ENCODE measurements at places on chromosomes 4 and X. TPM values are rescaled to one million over a fixed set of nuclear protein-coding genes. Genes with fewer than 3 reads are reported as not detected.

GRCh38 chr4:185817403-185817818 lies 5.4 kb upstream of the SORBS2 start:
- peaks cover 8% of the 10 kb centered on the region for H3K27me3 ChIP-seq
- H3K4me3 ChIP-seq = peak overlapping the region; percentile 25
- H3K4me1 ChIP-seq = peaks cover 26% of the 10 kb centered on the region
- peak overlapping the region; percentile 68 for H3K27ac ChIP-seq
- no peak for DNase-seq

- no peaks in the 10 kb centered on the region for H3K36me3 ChIP-seq
- H3K27me3 ChIP-seq = no peaks in the 10 kb centered on the region
- no peak overlapping the region for H3K4me3 ChIP-seq
- H3K27ac ChIP-seq = no peak overlapping the region
- no peaks in the 10 kb centered on the region for H3K4me1 ChIP-seq
Observed at GRCh38 chr4:85257817-85258370, 217.1 kb upstream of the ARHGAP24 start.

- H3K4me3 ChIP-seq = no peak overlapping the region
- H3K27me3 ChIP-seq = no peaks in the 10 kb centered on the region
- no peaks in the 10 kb centered on the region for H3K36me3 ChIP-seq
- H3K27ac ChIP-seq = no peak overlapping the region
- DNase-seq = no peak
Observed at GRCh38 chr4:3364634-3365314, 72.0 kb downstream of the RGS12 start.

DNA sequence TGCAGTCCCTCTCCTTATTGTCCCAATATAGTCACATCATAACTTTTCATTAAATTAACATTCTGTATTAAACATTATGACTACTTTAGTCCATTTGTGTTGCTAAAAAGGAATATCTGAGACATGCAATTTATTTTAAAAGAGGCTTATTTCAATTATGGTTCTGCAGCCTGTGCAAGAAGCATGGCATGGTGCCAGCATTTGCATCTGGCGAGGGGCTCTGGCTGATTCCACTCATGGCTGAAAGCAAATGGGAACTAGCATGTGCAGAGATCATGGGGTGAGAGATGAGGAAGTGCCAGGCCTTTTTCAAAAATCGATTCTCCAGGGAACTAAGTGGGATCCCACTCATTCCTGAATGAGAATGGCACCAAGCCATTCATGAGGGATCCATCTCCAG lies 476.3 kb upstream of the RPS6KA3 start:
- H3K27me3 ChIP-seq = no peaks in the 10 kb centered on the region
- no peak for DNase-seq

- H3K4me3 ChIP-seq = no peak overlapping the region
- DNase-seq = no peak
- H3K27me3 ChIP-seq = no peaks in the 10 kb centered on the region
Observed at GRCh38 chr4:61425315-61425714, 225.2 kb downstream of the ADGRL3 start.

DNA sequence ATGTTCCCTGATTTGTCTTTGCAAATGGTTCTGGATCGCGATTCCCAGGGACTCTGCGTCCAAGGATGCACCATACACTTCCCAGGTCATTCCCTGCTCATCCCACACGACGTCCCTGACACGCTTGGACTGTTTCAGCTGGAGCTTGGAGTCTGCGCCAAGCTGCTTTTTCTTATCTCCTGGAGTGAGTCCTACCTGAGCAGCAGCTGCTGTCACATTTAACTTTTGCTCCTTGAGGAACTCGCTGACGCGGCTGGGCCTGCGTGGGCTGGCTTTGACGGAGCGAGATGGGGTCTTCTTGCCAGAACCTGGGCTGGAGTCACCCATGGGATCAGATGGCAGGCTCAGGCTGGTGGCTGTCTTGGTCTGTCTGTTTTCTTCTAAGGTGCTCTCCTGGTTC lies 59.6 kb downstream of the GPRIN3 start:
- H3K36me3 ChIP-seq = no peaks in the 10 kb centered on the region
- no peak overlapping the region for H3K27ac ChIP-seq
- H3K4me1 ChIP-seq = peaks cover 6% of the 10 kb centered on the region
- DNase-seq = no peak
- no peak overlapping the region for H3K4me3 ChIP-seq

DNA sequence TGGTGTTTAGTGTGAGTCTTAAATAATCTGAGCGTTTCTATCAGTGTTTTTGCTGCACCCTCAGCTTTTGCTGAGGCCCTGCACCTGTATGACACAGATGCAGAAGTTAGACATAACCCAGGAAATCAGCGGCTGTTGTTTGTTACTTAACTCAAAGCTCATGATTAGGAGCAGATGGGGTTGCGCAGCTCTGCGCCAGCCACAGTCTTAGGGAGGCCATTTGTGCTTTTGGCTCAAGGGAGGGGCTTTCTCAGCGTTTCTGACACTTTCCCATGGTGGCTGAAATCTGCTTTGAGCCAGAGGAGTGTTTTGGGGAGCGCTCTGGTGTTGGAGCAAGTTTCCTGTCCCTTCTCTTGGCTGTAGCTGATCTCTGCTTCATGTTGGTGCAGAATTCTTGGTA lies 433.8 kb downstream of the NAF1 start:
- H3K27ac ChIP-seq = no peak overlapping the region
- no peak for DNase-seq
- no peaks in the 10 kb centered on the region for H3K36me3 ChIP-seq
- no peaks in the 10 kb centered on the region for H3K27me3 ChIP-seq
- peaks cover 5% of the 10 kb centered on the region for H3K4me1 ChIP-seq

DNA sequence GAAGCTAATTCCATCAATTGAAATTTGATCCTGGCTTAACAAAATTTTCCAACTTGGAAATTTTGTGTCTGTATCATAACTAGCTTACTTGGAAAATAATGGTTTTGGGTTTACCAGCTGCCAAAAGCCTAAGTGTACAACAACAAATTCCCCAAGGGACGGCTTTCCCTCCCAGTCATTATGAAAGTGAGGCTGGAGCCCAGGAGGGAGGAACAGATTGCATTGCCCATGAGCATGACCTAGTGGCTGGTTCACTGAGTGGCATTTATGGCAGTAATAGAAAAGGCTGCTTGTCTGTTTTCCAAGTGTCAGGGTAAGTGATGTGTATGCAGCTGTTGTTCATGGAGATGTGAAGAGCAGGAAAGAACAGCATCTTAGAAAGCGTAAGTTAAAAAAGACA lies 70.8 kb upstream of the HHIP start:
- H3K27ac ChIP-seq = no peak overlapping the region
- no peak overlapping the region for H3K4me3 ChIP-seq
- H3K27me3 ChIP-seq = no peaks in the 10 kb centered on the region
- no peak for DNase-seq

GRCh38 chr4:57040510-57040909 lies 61.8 kb downstream of the POLR2B start:
- H3K27me3 ChIP-seq = no peaks in the 10 kb centered on the region
- H3K4me3 ChIP-seq = no peak overlapping the region
- no peak overlapping the region for H3K27ac ChIP-seq
- no peak for DNase-seq
- peaks cover 40% of the 10 kb centered on the region for H3K4me1 ChIP-seq

- no peak overlapping the region for H3K4me3 ChIP-seq
- H3K27me3 ChIP-seq = peaks cover 6% of the 10 kb centered on the region
- DNase-seq = no peak
Observed at GRCh38 chr4:55303760-55304165, 42.3 kb upstream of the SRD5A3 start.

DNA sequence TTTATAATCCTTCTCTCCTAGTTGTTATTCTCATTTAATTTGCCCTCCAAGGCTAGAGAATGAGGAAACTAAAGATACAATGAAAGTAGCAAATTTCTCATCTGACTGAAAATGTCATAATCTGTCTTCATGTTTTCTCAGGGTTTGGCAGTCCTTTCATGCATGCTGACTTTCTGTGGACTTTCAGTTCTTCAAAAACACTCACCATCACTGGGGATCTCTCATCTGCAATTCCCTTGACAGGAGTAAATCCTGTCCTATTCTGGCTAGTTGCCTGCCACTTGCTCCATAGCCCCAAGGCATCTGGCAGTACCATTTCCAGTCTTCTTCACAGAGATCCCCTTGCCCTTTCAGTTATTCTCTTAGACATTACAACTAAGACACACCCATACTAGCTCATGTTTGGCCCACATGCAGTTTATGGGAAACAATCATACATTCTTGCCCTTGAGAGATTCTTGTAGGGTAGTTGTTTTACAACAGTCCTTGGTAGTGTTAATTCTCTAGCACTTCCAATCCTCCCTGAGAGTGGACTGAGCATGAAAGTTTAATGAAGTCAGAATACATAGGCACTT lies 449.7 kb upstream of the KLHL4 start:
- no peak overlapping the region for H3K4me3 ChIP-seq
- H3K36me3 ChIP-seq = no peaks in the 10 kb centered on the region
- no peaks in the 10 kb centered on the region for H3K27me3 ChIP-seq
- DNase-seq = no peak
- no peaks in the 10 kb centered on the region for H3K4me1 ChIP-seq
- H3K27ac ChIP-seq = no peak overlapping the region

GRCh38 chrX:50067435-50068284 lies 133.1 kb downstream of the AKAP4 start:
- H3K27me3 ChIP-seq = no peaks in the 10 kb centered on the region
- H3K4me3 ChIP-seq = peak overlapping the region; percentile 75
- H3K4me1 ChIP-seq = peaks cover 5% of the 10 kb centered on the region
- peak overlapping the region; percentile 87 for H3K27ac ChIP-seq
- no peak for DNase-seq

GRCh38 chr4:154686838-154687237 lies 57.0 kb upstream of the LRAT start:
- no peak for DNase-seq
- no peak overlapping the region for H3K4me3 ChIP-seq
- H3K4me1 ChIP-seq = no peaks in the 10 kb centered on the region
- H3K27me3 ChIP-seq = peaks cover 11% of the 10 kb centered on the region
- H3K36me3 ChIP-seq = no peaks in the 10 kb centered on the region
- no peak overlapping the region for H3K27ac ChIP-seq

GRCh38 chrX:124343016-124343415 lies 3.3 kb upstream of the SH2D1A start:
- no peak overlapping the region for H3K27ac ChIP-seq
- no peaks in the 10 kb centered on the region for H3K4me1 ChIP-seq
- H3K27me3 ChIP-seq = no peaks in the 10 kb centered on the region
- no peak for DNase-seq
- no peaks in the 10 kb centered on the region for H3K36me3 ChIP-seq

DNA sequence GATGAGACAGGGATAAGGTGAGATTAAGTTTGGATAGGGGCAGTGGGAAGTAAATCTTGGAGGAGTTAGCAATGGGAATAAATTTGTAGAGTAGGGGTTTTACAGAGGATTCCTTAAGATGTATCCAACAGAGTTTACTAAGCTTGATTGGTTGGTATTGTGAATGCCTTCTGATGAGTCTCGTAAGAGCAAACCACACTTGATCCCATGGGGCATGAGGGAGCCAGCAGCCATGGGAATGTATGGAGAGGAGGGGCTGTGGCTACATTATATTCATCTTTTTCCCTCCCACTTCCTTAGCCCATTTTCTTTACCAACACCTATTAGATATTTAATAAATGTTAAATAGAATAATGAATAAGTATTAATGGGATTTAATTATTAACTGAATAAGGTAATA lies 126.6 kb upstream of the NDST3 start:
- DNase-seq = no peak
- H3K4me3 ChIP-seq = no peak overlapping the region
- no peaks in the 10 kb centered on the region for H3K36me3 ChIP-seq
- no peaks in the 10 kb centered on the region for H3K4me1 ChIP-seq
- H3K27me3 ChIP-seq = no peaks in the 10 kb centered on the region

- H3K36me3 ChIP-seq = peaks cover 6% of the 10 kb centered on the region
- no peak overlapping the region for H3K4me3 ChIP-seq
- H3K27me3 ChIP-seq = no peaks in the 10 kb centered on the region
Observed at GRCh38 chrX:10072786-10073568, 83.8 kb upstream of the CLCN4 start.

- no peak for DNase-seq
- H3K27me3 ChIP-seq = peaks cover 20% of the 10 kb centered on the region
- H3K4me3 ChIP-seq = peak overlapping the region; percentile 90
- H3K36me3 ChIP-seq = peaks cover 4% of the 10 kb centered on the region
- peaks cover 21% of the 10 kb centered on the region for H3K4me1 ChIP-seq
Observed at GRCh38 chr4:78939667-78940008, 400 bp upstream of the PAQR3 start.

GRCh38 chr4:2767046-2767704 lies 11.0 kb upstream of the TNIP2 start:
- peaks cover 5% of the 10 kb centered on the region for H3K4me1 ChIP-seq
- no peaks in the 10 kb centered on the region for H3K27me3 ChIP-seq
- DNase-seq = no peak
- no peak overlapping the region for H3K4me3 ChIP-seq
- no peak overlapping the region for H3K27ac ChIP-seq

DNA sequence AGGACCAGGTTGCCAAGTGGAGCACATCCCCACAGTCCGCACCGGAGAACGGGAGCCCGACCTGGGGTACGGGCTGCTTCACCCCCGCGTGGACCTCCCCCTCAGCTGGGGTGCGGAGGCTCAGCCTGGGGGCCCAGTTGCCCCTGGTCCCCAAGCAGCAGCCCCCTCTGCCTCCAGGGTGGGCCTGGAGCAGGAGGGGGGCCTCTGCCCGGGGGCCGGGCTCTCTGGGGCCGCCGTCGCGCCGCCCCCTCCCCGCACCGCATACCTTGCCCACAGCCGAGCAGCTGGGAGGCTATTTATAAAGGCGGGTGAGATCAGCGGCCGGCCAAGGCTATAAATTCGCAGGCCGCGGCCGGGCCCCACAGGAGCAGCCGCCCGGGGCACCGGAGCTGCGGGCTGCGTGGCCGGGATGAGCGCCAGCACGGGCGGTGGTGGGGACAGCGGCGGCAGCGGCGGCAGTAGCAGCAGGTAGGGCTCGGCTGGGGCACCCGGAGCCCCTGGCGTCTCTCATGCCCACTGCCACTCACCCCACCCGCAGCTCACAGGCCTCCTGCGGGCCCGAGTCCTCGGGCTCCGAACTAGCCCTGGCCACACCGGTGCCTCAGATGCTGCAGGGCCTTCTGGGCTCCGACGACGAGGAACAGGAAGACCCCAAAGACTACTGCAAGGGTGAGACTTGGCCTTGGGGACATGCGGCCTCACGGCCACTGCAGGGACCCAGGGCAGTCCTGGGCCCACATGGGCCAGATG lies at the start of gene SRPK3:
Gene SRPK3, plus strand, starts transcription at position 364 of the 750 bp plus-strand sequence. Its CDS starts 46 bp downstream, at position 410.
- DNase-seq = no peak
- H3K36me3 ChIP-seq = no peaks in the 10 kb centered on the region
- H3K4me1 ChIP-seq = no peaks in the 10 kb centered on the region
- no peak within 1 kb of the TSS for H3K27ac ChIP-seq

- H3K4me1 ChIP-seq = no peaks in the 10 kb centered on the region
- H3K27me3 ChIP-seq = no peaks in the 10 kb centered on the region
- no peak overlapping the region for H3K4me3 ChIP-seq
- DNase-seq = no peak
Observed at GRCh38 chrX:41984628-41985027, 61.3 kb upstream of the CASK start.

Gene KANTR
- 6.1 TPM for total RNA-seq

Gene TMEM271
- 0.21 TPM for total RNA-seq

Gene ANXA3
- total RNA-seq = 135 TPM

Gene STK32B
- 3.0 TPM for total RNA-seq

Gene F9
- total RNA-seq = 0.24 TPM

Gene KIAA1210
- total RNA-seq = not detected
